Ascending aorta (tissue), 2 donors: ENCODE measurements at places on chromosomes 7 and 10.

- no peak for DNase-seq
These were observed 2.8 kb downstream of the FBXL15 start for GRCh38 chr10:102423372-102423968.

GRCh38 chr10:68899186-68899745 lies 1.8 kb upstream of the DDX50 start:
- DNase-seq: no peak

- no peak for DNase-seq
These were observed 140.8 kb downstream of the GLCCI1 start for GRCh38 chr7:8109196-8110022.

- no peak for DNase-seq
These were observed 103.9 kb upstream of the TNS3 start for GRCh38 chr7:47685712-47686376.

DNA sequence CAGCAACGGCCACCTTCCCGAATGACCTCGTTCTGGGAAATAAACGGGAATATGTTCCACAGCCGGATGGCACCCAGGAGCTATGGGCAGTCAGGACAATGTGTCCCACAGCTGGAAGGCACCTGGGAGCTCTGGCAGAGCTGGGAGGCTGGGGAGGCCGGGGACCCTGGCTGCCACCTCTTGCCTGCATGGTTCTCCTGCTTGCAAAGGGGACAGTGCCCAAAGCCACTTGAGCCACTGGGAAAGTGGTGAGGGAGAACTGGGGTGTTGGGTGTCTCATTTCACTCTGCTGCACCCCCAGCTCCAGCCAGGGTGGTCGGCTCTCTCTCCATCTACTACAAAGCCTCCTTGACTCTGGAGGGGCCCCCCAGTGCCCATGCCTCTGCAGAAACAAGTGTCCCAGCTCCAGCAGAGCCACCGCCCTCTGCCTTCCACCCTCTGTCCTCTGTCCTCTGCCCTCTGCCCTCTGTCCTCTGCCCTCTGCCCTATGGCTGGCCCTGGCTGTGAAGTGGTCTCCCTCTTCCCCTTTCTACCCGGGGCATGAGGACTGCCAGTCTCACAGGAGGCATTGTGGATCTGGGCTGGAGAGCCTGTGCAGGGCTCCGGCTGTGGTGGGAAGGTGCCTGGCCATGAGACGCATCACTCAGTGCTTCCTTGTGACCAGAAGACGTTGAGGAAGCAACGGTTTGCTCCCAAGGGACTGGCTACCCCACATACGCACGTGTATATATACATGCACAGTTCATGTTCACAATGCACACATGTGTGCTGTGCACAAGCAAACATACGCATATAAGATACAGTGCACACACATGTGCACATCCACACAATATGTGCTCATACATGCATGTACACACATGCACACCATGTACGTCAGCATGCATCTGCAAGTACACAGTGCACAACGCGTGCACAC lies 21.5 kb upstream of the INPP5A start:
- DNase-seq: no peak

- no peak for DNase-seq
These were observed 18.0 kb downstream of the NDUFB2 start for GRCh38 chr7:140714331-140715040.

- DNase-seq: no peak
These were observed 961.0 kb downstream of the GATA3 start for GRCh38 chr10:9015447-9015846.

DNA sequence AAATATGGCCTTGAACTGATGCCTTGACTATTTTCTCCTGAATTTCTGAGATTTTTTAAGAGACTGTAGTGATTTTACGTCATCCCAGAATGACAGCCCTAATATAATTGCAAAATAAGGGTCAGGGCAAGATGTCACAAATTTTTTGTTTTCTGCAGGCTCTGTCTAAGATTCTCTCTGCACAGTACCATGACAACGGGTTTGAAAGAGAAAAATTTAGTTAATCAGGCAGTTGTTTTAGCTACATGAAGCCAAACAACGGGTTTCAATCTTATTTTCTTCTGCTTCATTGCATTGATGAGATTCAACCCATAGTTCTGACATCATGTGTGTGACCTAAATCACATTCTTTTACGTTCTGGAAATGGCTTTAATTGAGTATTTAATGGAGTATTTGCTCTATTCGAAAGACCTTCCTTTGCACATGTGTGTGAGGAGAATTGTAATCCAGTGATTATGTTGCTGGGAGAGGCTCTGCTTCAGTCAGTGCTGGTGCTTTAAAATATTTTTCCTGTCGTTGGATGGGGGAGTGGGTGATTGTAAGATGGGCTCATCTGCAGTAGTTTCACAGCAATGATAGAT lies 118.0 kb upstream of the RHOBTB1 start:
- no peak for DNase-seq

DNA sequence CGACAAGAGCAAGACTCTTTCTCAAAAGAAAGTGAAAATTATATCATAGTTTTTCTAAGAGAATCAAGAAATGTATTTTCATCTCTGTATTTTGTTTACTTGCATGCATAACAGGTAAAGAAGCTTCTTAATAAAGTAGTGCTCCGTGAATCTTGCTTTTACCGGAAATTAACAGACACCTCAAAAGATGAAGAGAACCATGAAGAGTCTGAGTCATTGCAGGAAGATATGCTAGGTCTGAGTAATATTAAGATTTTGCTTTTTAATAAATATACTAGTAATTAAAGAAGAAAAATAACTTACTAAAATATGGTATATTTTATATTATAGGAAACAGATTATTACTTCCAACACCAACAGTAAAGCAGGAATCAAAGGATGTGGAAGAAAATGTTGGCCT lies 39.5 kb upstream of the STOX1 start:
- DNase-seq: no peak

GRCh38 chr7:141699860-141700259 lies 2.1 kb downstream of the DENND11 start:
- no peak for DNase-seq

GRCh38 chr10:86373828-86374227 lies 7.2 kb upstream of the GRID1 start:
- no peak for DNase-seq

DNA sequence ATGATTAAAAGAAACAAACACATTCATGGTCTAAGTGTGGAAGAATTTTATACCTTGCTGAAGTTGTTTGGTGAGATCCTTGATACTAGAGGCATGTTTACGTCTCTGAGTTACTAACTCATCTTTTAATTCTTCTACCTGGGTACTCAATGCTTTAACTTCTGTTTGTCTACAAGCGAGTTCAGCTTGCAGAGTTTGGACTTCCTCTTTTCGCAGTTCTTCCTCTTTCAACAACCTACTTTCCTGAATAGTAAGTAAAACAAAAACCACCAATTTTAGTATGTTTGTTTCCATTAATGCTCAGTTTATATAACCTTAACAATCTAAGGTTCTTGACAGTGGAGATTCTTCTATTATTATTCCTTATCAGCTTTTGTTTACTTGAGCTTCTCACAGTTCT lies 42.9 kb downstream of the CCDC186 start:
- no peak for DNase-seq

DNA sequence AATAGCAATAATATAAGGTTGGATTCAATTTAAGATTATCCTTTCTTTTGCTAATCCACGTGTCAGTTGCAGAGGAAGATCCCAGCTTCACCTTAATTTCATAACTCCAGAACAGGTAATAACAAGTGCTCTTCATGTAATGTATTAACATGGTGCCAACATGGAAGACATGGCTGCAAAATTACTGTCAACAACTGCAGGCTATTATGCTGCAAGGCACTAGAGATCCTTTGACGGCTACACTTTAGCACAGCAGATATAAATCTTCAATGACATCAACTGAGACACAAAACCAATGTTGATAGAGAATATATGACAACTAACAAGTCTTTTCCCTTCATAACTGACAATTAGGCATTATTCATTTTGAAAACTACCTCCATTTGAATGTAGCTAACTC lies 96.1 kb downstream of the RNF133 start:
- no peak for DNase-seq

DNA sequence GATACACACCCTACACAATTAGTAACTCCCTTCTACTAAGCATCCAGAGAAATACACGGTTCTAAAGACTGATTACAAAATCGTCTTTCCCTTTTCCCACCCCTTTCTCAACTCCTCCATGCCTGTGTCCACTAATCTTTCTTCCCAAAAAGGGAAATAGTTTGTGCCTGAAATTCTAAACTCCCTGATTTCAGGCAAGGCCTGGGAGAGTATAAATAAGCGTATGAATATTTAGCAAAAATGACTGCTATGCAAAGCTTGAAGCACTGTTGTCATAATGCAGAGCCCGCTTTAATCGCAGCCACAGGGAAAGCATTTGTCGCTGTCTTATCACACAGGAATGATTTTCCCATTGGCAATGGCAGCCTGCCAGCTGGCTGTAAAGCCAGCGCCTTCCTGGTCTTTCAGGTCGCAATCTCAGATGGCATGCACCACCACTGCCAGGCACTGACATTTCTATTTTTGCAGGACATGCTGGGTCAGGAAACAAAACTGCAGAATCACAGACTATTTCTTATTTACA lies 142.9 kb upstream of the PCGF5 start:
- peak; percentile 94 for DNase-seq

- DNase-seq: no peak
These were observed 10.8 kb downstream of the HNRNPA2B1 start for GRCh38 chr7:26189697-26190096.

GRCh38 chr10:51800725-51801424 lies 101.5 kb upstream of the CSTF2T start:
- DNase-seq: no peak
